ENCODE measurements at places on chromosomes 2 and 18.
A peak's percentile ranks its signal among the peaks of the same experiment; 100 is the strongest.

DNA sequence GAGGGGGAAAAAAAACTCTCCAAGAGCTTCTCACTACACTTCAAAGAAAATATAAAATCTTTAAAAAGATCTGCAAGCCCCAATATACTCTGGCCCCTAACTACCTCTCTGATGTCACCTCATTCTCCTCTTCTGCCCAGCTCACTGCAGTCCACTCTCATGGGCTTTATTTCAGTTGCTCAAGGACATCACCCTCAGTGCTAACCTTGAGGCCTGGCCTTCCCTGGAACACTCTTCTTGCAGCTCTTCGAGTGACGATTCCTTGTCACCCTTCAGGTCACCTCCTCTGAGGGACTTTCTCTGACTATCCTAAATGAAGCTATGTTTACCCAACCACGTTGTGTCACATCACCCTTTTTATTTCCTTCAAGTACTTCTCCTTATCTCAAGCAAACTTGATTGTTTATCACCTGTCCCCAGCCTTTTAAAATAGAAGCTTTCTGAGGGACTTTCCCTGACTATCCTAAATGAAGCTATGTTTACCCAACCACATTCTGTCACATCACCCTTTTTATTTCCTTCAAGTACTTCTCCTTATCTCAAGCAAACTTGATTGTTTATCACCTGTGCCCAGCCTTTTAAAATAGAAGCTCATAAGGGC, 10.4 kb downstream of the RTTN start:
- no peak for DNase-seq

DNA sequence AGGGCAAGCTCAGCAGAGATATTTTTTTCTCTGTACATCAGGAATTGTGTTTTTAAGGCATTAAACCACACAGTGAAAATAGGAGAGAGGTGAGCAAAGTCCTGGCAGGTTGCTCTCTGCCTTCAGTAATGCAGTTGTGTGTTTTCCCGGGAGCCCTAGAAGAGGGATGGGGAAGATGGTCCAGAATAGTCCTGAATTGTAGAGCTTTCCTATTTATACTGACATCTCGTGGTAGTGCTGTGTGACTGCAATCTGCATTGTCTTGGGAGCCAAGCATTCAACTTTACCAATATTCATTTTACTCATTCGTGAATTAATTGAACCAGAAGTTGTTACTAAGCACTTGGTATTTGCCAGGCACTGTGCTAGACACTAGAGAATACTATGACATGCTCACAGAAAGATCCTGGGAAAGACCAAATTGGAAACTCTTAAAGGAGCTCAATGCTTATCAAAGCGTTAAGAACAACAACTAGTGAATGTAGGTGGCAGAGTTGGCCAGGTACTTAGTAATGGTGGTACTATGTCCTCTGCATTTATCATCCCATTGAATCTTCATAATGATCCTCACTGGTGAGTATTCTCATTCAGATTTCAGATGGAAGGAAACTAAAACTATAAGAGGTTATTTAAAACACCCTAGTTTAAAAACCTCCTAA, 214.6 kb downstream of the TRIB2 start:
- peak; percentile 69 for DNase-seq

DNA sequence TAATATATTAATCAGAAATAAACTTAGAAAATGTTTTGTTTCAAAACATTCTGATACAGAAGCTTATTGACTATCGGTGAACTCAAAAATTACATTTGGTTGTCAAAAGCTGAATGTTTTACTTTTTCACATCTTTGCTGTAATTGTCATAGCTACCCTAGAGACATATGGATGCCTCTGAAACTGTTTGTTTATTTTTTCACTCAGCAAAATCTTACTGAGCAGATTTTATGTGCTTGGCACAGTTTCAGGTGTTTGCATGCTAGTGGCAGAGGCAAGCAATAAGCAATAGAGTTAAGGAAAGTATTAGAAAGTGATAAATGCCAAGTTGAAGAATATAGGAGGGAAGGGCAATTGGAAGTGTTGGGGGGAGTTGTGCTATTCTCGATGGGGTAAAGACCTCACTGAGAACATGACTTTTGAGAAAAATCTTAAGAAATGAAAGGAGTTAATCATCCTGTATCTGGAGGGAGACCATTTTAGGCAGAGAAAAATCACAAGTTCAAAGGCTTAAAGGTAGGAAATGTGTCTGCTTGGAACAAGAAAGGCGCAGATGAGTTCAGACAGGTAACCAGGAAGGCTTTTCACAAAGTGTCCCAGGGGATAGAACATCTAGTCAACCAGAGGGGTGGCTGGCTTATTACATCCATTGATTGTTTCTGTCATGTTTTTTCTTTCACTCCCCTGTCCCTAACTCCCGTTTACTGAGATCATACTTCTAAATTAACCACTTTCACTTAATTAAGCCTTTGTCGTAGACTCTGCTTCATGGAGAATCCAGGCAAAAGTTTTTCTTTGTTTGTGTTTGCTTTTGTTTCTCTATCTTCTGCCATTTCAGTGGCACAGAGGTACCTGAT, 27.2 kb upstream of the COBLL1 start:
- DNase-seq = no peak

DNA sequence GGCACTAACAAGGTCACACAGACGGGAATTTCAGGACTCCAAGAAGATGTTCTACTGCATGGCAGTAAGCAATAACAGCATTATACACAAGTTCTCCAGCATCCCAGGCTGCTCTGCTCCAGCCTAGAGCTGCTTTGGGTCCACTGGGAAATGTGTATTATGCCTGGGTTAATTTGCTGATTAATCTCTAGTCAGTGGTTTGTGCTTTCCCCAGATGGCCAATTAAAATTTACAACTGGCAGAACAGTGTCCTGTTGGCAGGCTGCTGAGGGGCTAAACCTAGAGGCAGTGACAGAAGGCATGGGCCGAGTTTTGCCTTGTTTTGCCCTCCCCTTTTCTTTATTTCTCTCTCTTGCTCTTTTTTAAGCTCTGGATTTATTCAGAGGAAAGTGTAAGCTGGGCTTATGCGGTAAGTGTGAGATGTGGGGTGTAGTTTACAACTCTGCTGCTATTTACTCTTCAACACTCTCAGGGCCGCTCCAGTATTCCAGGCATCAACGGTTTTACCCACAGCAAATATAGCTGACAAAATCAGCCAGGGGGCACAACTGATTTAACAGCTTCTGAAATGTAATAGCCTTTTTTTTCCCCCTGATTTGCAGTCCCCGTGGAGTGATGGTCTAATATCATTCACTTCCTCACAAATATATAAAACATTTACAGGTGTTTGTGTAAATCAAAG, 348.0 kb downstream of the GPD2 start:
- DNase-seq = no peak

DNA sequence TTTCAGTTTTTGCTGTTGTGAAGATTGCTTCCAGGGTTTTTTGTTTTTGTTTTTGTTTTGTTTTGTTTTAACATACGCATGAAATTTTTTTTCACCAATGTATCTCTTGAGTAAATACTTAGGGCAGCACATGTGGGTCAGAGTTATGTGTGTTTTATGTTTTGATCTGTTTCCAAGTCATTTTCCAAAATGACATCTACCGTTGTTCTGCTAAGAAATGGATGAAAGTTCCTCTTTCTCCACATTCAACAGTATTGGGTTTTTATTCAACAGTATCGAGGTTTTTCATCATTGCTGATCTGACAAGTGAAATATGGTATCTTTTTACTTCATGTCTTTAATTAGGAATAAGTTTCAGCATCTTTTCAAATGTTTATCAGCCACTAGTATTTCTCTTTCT, 16.7 kb downstream of the RNF144A start:
- no peak for DNase-seq

- DNase-seq = no peak
These were observed 1.4 kb downstream of the GMPPA start for GRCh38 chr2:219500135-219500534.

- no peak for DNase-seq
These were observed 16.9 kb upstream of the SULT1C2 start for GRCh38 chr2:108271691-108272253.

GRCh38 chr2:230738391-230738811, 25.8 kb downstream of the CAB39 start:
- DNase-seq = no peak

GRCh38 chr2:7011356-7012083, 94.3 kb downstream of the RNF144A start:
- DNase-seq = no peak

DNA sequence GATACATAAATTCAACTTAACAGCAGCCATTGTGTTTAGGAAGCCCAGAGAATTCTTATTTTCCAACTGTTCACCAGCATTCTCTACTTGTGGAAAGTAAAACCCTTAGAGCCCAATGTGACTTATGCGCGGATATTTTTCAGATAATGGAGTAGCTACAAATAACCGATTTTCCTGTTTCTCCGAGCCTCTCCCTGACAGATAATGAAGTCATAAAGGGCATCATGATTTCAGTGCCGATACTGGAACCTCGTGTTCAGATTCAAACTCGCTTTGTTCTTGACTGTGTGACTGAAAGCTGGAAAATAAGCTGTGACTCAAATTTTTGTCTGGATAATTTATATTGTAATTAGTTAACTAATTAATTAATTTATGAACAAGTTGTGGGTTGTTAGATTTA, 228.2 kb downstream of the VAPA start:
- no peak for DNase-seq

GRCh38 chr2:43086451-43087221, 139.8 kb downstream of the ZFP36L2 start:
- no peak for DNase-seq

GRCh38 chr18:47373465-47373864, 122.0 kb upstream of the SKOR2 start:
- no peak for DNase-seq

- DNase-seq = no peak
These were observed 96.6 kb upstream of the ALPP start for GRCh38 chr2:232281858-232282507.

- no peak for DNase-seq
These were observed 148.7 kb downstream of the TFCP2L1 start for GRCh38 chr2:121136323-121136722.

DNA sequence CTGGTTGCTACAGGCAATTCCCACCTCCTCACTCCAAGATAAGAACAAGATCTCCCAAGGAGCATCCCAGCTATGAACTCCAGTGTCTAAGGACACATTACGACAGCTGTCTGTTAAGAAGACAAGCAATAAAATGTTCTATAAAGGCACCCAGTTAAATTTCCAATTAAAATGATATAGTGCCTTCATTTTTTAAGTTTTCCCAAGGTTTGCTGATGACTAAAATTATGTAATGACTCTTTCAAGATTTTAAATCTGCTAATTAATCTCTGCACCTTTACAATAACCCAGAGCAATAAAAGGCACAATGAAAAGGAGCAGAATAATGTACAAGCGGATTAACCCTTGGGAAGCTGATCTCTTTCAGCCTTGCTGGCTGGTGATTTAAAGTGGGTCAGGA, 61.6 kb upstream of the REG3G start:
- DNase-seq = no peak

DNA sequence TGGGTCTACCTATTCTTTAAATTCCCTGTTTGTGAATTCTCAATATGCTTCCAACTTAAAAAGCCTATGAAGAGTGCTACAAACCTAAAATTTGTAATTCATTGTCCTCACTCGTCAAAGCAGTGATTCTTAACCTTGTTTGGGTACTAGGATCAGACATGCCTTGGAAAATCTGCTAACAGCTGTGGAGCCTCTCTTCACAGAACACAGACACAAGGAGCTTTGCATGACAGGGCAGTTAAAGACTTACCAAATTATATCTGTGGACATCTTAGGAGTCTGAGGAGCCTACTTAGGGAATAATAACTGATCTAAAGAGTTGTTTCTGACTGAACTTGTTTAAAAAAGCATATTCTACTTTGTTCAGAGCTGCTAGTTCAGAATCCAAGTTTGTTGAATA, 38.1 kb downstream of the TMEM87B start:
- DNase-seq = no peak

DNA sequence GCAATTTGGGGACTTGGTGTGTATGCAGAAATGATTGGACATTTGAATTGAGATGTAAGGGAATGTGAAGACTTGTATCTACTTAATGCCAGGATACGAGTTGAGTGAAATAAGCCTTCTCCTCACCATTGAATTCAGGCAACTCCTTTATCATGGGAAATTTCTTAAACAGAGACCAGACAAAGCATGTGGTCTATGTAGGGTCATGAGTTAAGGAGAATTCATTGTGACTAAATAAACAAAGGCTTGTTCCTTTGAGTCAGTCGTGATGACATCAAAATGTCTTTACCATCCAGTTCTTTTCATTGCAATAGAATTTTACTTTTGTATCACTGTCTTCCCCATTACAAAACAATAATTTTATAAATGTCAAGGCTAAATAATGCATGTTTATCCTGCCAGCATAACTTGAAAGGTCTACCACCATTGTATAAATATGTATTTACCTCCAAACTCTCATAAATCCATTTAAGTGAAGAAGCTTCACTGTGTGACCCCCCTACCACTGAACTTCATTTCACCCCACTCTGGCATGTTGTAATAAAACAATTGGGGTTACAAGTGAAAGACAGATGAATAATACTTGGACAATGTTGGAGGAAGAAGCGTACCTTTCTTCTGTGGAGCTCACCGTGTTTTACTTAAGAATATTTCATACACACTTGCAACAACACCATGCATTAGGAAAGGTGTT, 149.4 kb downstream of the EPHA4 start:
- no peak for DNase-seq

GRCh38 chr2:171405546-171405945, 28.2 kb downstream of the METTL8 start:
- no peak for DNase-seq

DNA sequence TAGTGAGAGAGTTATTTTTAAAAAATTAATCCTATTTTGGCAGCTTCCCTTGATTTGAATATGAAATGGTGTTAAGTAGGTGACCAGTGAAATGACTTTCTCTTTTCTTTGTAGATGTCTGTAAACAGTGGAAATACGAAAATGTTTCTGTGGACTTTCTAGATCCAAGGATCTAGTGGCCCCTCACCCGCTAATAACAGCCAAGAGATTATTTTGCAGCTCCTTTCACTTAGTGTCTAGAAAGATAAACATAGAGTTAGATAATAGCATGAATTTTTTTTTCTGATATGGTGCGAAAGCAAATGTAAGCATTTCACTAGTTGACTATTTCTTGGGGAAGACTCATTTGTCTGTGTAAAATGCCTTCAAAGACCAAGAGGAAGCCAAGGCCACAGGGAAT, 57.7 kb downstream of the ARHGAP15 start:
- DNase-seq = no peak

GRCh38 chr2:67652679-67653078, 255.5 kb downstream of the ETAA1 start:
- DNase-seq = no peak

GRCh38 chr2:80073134-80073561, 231.4 kb downstream of the LRRTM1 start:
- DNase-seq = no peak

GRCh38 chr2:183666031-183666430, 541.8 kb downstream of the NUP35 start:
- DNase-seq = no peak

DNA sequence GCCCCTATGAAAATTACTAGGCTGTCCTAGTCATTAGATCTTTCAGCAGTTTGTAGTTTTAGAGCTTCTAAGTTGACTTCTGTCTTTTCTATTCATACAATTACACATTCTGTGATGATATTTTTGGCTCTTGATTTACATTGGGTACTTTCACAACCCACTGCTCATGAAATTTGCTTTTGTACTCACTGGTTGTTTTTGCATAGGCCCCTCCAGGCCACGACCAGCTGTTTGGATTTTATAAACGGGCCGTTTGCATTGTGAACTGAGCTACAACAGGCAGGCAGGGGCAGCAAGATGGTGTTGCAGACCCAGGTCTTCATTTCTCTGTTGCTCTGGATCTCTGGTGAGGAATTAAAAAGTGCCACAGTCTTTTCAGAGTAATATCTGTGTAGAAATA, 193.8 kb downstream of the RPIA start:
- DNase-seq = no peak

- no peak for DNase-seq
These were observed 126.3 kb downstream of the HDAC4 start for GRCh38 chr2:239274391-239275043.

Data from NCI-H187 treated with DMSO at 0.1 percent for 48 hours (cell line).